ENCODE measurements at places on chromosomes 7 and 10.
A peak's percentile ranks its signal among the peaks of the same experiment; 100 is the strongest.

DNA sequence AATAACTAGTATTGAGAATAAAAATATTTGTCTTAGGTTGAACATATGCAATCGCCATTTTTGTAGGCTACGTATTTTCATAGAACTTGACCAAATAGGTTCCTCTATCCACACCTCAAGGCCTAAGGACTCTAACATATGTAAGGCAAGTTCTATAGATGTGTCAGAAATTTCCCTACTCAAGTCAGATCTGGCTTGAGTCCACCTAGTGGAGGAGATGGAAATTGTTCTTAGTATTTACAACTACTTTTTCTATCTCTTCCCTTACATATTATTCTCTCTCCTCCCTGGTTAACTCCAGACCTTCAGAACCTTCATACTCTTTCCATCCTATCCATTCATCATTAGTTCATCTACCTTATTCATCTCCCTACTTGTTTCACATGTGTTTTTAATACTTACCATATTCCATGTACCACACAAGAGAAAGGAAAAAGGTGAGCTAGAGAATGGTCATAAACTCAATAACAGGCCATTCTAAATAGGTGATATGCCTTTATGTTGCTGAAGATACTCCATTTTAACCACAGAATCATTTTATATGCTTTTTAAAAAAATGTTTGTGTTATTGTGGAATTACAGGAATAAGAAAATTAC lies 174.5 kb upstream of the HDAC9 start:
- DNase-seq, result peak; percentile 79

- DNase-seq, result no peak
These were observed 168.5 kb upstream of the TCERG1L start for GRCh38 chr10:131480066-131480465.

DNA sequence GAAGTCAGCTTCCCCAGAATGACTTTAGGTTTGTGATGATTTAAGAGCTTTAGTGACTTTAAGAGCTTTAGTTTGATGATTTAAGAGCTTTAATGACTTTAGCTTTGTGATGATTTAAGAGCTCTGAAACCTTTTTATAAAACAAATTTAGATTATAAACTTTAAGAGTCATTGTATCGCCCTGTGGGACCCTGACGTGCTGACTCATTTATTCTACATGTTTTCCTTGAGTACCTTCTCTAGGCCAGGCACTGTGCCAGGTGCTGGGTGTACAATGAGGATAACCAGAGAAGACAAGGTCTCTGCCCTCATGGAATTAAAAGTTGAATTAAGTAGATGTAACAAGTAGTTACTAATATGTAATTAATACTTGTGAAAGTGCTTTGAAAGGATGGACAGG lies 45.4 kb downstream of the CNNM1 start:
- no peak for DNase-seq

- no peak for DNase-seq
These were observed 210.5 kb upstream of the YAE1 start for GRCh38 chr7:39355664-39356063.

GRCh38 chr7:130491841-130492522 lies at the start of gene MEST:
Gene MEST (plus strand): TSS chr7:130492085. CDS start chr7:130492314, 229 bp downstream.
- DNase-seq, result no peak

DNA sequence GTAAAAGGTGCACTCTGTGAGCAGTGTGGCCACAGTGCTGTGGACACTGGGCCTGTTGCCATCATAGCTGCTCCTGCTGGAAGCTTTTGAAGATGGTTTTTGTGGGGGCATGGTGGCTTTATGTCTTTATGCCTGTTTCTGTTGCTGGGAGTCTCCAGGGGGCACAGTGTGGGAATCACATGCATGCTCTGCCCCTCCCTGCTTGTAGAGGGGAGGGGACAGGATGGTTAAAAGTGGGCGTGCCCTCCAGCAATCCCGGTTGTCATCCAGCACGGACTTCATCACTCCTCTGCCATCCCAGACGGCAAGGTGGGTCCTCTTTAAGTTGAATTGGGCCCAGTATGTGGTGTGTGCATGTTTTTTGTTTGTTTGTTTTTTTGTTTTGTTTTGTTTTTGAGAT lies 20.2 kb downstream of the OGDH start:
- no peak for DNase-seq

- DNase-seq, result no peak
These were observed 30.5 kb downstream of the EBF3 start for GRCh38 chr10:129933456-129934092.

DNA sequence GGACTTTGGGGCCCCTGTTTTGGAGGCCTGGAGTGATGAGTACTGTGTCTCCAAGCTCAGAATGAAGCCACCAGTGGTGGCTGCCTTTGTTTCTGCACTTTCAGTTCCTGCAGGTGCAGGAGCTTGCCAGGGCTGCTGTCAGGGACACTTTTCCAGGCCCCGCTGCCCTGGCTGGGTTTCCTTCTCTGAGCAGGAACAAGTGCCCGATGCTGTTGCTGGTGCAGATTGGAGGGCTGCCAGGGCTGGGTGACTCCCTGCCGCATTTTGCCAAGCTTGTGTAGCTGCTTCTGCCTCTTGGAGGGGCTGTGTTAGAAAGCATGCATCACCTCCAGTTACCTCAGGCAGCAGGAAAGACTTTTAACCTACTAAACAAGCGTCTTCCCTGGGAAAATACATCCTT lies 211.1 kb downstream of the MGMT start:
- no peak for DNase-seq

DNA sequence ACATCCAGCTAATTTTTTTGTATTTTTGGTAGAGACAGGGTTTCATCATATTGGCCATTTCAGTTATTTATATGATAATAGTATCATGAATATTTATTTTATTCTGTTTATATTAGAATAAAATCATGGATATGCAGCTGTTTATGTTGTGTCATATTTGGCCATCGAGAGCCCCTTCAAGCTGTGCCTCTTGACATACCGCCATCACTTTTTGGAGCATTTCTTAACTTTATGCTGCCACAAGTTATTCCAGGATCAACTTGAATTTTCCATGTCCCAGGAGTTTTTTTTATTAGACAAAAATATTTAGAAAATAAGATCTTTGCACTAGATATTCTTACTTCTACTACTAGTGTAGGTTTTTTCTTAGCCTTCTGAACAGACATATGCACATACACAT lies 1067.0 kb upstream of the LRRTM3 start:
- no peak for DNase-seq
